Thoracic aorta endothelial cell (primary cell): ENCODE measurements at places on chromosomes 13 and 19. TPM values are rescaled to one million over a fixed set of nuclear protein-coding genes. Genes with fewer than 3 reads are reported as not detected.

The CCL25 gene
- total RNA-seq, result not detected in 2 replicates

The IGLON5 gene
- total RNA-seq, result not detected in 2 replicates

The PSG7 gene
- total RNA-seq, result not detected in 2 replicates

The JSRP1 gene
- not detected in 2 replicates for total RNA-seq

The BRME1 gene
- total RNA-seq, result 0.50 and 0.53 TPM in 2 replicates

The NMRK2 gene
- total RNA-seq, result not detected in 2 replicates

The CYP2A13 gene
- not detected in 2 replicates for total RNA-seq

The SPINT2 gene
- 3.1 and 3.5 TPM in 2 replicates for total RNA-seq

The RPL18A gene
- total RNA-seq, result 1,273 and 1,499 TPM in 2 replicates

The PGLYRP1 gene
- total RNA-seq, result not detected in 2 replicates

The ATP4B gene
- not detected in 2 replicates for total RNA-seq

The AMER2 gene
- not detected in 2 replicates for total RNA-seq

The ZNF578 gene
- 0.72 and 3.5 TPM in 2 replicates for total RNA-seq

The HSH2D gene
- total RNA-seq, result not detected in 2 replicates

The POU4F1 gene
- total RNA-seq, result 2.7 and 12.3 TPM in 2 replicates

The URAD gene
- not detected in 2 replicates for total RNA-seq

The FUT1 gene
- 5.5 and 7.2 TPM in 2 replicates for total RNA-seq

The ODAD3 gene
- 0.50 TPM in 1 of 2 replicates, not detected in the other for total RNA-seq

The SIAH3 gene
- total RNA-seq, result not detected in 2 replicates

The SCEL gene
- total RNA-seq, result not detected in 2 replicates

The ZNF550 gene
- total RNA-seq, result 5.5 and 6.0 TPM in 2 replicates

The SPC24 gene
- total RNA-seq, result 53.2 and 79.5 TPM in 2 replicates

The LCP1 gene
- total RNA-seq, result 0.07 and 0.27 TPM in 2 replicates

The CASP14 gene
- not detected in 2 replicates for total RNA-seq

The PIK3R2 gene
- 6.8 and 7.5 TPM in 2 replicates for total RNA-seq

The ZNF526 gene
- total RNA-seq, result 9.0 and 11.1 TPM in 2 replicates

The TEKTIP1 gene
- total RNA-seq, result not detected in 2 replicates

The IGFL3 gene
- not detected in 2 replicates for total RNA-seq

The LHB gene
- total RNA-seq, result not detected in 2 replicates

The ZNF790 gene
- total RNA-seq, result 6.2 and 7.4 TPM in 2 replicates

The GNG7 gene
- 0.22 and 0.27 TPM in 2 replicates for total RNA-seq

The CHAMP1 gene
- 17.3 and 20.5 TPM in 2 replicates for total RNA-seq

The APLP1 gene
- 2.2 and 3.6 TPM in 2 replicates for total RNA-seq

The RETN gene
- total RNA-seq, result not detected in 2 replicates

The ZNF814 gene
- total RNA-seq, result 10.3 and 16.5 TPM in 2 replicates
